NT2/D1 (cell line): ENCODE measurements at places on chromosomes 7 and 10.
A peak's percentile ranks its signal among the peaks of the same experiment; 100 is the strongest.

GRCh38 chr7:13989126-13989948 is at the start of gene ETV1:
Gene ETV1, minus strand, starts transcription at chr7:13989666. Its CDS starts 614 bp downstream, at chr7:13989052.
- DNase-seq = peak; percentile 95

DNA sequence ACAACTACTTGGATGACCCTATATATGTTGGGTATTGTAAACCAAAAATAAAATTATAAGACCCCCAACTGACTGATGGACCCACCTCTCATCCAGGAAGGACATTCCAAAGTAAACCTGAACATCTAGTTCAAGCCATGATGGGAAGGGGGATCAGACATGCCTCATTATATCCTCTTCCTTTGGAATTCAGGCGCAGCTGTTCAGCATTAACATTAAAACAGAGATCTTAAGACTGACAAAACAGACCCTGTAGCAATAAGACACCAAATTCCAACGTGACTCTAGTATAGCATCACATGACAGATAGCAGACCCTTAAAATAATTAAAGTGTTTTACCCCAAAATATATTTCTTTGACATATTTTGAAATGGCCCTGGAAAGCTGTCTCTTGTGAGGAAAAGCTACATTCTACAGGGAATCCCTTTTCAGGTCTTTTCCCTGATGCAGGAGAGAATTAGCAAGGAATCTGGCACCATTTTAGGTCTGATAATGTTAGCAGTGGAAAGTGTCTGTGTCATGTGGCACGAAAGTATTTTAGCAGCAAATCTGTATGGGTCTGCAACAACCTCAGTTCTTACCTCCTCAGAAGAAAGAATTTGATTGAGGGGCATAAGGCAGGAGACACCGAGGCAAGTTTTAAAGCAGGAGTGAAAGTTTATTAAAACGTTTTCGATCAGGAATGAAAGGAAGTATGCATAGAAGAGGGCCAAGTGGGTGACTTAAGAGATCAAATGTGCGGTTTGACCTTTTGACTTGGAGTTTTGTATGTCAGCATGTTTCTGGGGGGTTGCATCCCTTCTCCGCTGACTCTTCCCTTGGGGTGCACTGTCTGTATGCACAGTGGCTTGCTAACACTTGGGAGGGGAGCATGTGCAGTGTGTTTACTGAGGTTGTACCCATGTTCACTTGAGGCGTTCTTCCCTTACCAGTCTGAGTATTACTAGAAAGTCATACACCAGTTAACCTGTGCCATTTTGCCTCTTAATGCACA is 236.6 kb upstream of the PPP1R3A start:
- no peak for DNase-seq

DNA sequence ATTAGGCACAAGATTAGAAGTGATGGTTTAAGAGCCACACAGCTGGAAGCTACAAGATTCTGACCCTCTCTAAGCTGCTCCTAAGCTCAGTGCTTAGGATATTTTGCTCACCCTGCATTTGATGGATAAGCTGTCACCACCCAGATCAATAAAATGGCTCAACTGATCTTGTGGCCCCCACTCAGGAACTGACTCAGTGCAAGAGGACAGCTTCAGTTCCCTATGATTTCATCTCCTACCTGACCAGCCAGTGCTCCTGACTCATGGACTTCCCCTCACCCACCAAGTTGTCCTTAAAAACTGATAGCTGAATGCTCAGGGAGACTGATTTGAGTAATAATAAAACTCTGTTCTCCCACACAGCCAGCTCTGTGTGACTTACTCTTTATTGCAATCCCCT is 833.8 kb downstream of the GRID1 start:
- DNase-seq = no peak

DNA sequence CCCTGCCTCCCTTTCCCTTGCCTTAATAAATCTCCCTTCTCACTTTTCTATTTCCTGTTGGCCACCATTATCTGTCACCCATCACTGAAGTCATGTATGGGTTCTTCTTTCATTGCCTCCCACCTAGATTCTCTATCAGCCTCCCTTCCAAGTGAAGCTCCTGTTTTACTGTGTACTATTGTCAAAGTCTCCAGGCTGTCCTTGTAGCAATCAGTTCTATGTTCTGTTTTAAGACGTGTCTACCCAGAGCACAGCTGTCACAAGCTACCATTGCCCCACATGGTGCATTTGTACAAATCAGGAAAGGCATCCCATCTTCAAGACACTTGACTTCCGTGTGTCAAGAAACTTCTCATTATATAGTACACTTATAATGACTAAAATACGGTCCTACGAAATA is 39.7 kb upstream of the ABCB5 start:
- no peak for DNase-seq

GRCh38 chr7:36565792-36566356 is 158.4 kb downstream of the AOAH start:
- DNase-seq = no peak

GRCh38 chr7:44615149-44615611 is 8.8 kb downstream of the OGDH start:
- DNase-seq = no peak

DNA sequence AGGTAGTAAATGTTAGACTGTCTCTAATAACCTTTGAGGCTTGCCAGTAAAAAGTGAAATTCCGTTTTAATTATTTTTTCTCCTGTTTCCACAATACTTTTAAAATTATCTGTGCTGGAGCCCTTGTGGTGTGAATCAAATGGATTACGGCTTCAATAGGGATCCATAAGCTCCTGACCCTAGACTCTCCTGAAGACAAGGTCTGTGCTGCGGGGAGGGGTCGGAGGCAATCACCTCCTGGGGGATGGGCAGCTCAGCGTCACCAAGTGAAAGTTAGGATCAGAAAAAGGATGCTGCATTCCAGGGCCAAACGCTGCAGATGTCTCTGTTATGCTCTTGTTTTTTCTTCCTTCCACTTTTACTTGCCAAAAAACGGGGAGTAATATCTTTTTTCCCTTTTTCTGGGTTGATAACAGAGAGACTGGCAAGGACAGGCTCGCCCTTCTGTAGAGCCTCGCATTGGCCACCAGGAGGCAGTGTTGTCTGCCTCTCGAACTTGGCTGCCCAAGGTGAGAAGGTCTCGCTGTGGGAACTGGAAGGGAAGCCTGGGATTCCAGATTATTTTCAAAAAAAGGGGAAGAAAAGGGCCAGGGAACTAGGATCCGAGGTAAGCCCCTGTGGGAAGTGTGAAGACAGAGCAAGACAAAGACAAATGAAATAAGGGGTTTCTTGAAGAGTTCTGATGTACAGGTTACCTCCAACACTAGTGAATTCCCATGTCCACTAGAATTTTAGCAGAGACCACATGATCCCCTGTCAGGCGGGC is 621.9 kb downstream of the ACTR3B start:
- DNase-seq = peak; percentile 51

- no peak for DNase-seq
These were observed 139.1 kb downstream of the ATE1 start for GRCh38 chr10:121788717-121789116.

GRCh38 chr7:100367251-100367620 is 6.1 kb upstream of the PILRA start:
- DNase-seq = no peak

DNA sequence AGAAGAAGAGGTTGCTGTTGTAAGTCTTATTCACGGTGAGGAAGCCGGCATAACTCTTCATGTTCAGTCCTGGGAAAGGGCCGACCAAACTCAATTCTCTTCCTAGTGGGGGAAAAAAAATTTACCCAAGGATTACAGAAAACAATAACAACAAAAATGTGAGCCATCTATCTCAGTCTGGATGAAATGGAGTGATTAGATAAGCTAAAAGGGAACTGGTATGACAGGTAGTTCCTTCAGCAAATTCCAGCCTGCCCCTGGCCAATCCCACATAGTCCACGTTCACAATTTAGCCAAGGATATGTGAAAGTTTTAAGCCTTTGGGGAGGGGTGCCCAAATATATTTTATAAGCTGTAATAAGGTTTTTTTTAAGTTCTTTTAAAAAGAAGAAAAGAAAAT is 33.6 kb downstream of the CPVL start:
- DNase-seq = no peak

- no peak for DNase-seq
These were observed 10.8 kb upstream of the IFRD1 start for GRCh38 chr7:112439476-112439875.

- no peak for DNase-seq
These were observed 5.5 kb upstream of the MGAM start for GRCh38 chr7:141990011-141990725.

GRCh38 chr7:2705371-2706096 is 17.5 kb downstream of the AMZ1 start:
- no peak for DNase-seq

GRCh38 chr7:99860281-99861127 is 16.3 kb downstream of the OR2AE1 start:
- DNase-seq = no peak

GRCh38 chr10:34609287-34609940 is 205.7 kb downstream of the PARD3 start:
- no peak for DNase-seq

GRCh38 chr7:77982926-77983550 is 184.5 kb downstream of the PHTF2 start:
- no peak for DNase-seq

- no peak for DNase-seq
These were observed 620.2 kb downstream of the ANKRD7 start for GRCh38 chr7:118844748-118845147.

GRCh38 chr7:20439416-20440185 is 108.9 kb downstream of the ITGB8 start:
- DNase-seq = no peak

DNA sequence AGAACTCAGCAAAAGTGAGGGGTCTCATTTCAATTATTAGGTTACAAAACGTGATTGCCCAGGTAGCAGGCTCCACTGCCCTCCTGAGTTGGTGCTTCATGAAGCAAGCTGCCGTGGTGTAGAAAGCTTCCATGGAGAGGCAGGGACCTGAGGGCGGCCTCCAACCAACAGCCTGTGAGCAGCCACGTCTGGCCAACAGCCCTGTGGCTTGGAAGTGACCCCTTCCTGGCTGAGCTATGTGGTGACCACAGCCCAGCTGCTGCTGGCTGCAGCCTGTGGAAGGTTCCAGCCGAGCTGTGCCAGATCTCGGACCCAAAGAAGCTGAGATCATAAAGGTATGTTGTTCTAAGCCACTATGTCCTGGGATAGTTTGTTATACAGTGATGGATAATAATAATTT is 122.5 kb upstream of the KLF6 start:
- DNase-seq = no peak

DNA sequence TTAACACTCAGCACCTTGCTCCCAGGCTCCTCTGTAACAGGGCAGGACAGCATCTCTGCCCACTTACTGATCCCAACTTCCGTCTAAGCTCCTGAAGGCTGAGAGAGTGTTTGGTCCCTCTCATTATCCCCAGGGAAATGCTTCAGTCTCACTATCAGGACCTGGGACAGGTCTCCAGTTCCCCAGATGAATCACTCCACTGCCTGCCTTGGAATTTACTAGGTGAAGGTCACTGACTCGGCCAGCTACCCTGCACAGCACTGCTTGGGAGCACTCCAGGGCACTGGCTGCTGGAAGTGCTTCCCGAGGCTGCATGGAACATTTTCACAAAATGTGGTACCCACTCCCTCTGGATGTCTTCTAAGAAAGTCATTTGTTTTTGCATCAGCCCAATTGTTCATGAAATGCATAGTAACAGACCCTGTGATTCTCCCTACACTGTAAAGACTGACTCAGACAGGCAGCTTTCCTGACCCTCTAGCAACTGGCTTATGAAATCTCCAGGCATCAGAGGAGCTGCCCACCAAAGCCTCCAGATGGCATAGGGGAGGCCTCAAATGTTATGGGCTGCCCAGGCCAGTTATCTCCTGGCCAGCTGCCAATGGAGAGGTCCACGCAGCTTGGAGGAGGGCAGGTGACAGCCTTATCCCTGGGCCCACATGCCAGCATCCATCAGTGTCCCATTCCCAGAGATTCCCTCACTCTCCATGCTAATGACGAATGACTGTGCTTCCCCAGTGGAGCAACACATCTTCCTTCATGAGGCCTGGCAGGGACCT is 89.1 kb downstream of the GFRA1 start:
- no peak for DNase-seq

DNA sequence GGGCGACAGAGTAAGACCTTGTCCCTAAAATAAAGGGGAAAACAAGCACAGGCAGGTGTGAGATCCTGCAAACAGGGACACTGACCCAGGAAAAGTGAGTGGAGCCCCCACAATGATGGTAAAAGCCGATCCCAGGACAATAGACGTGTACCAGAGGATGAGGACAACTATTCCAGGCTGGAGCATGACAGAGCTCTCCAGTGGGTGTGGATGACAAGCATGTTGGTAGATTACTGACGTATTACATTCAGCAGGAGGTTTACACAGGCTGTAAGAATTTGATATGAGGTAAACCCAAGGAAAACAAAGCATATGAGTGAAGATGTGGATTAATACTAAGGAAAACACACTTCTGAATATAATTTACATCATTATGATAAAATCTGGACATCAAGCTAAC is 27.8 kb upstream of the SMURF1 start:
- DNase-seq = no peak

DNA sequence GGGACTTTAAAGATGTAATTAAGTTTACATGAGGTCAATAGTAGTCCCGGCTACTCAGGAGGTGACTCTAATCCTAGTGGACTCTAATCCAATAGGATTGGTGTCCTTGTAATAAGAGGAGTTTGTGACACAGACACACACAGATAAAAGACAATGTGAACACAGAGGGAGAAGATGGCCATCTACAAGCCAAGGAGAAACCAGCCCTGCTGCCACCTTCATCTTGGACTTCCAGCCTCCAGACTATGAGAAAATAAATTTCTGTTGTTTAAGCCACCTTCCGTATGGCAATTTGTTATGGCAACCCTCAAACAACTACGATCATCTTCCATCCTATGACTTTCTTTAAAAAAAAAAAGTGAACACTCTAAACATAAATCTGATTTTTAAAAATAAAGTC is 116.3 kb downstream of the ALOX5 start:
- no peak for DNase-seq

DNA sequence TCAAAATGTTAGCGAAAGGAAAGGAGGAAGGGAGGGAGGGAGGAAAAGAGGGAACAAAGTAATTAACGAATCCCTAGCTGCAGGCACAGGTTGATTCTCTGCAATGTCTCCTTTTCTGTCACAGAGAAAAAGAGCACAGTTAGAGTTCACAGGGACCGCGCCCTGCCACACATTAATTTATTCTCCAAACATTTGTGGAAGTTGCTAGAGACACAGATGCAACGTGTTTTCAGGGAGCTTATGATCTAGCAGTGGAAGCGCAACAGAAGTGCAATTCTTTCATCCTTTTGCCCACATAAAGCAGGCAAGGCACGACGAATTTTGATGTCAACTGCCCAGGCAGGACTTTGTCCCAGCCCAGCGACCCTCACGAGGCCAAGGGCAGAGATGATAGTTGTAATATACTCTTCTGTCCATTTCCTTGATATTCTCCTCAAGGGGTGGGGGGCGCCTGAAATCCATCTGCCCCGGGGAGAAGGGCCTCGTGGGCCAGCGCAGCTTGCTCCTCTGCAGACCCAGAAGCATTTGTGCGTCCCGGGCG is 101.7 kb upstream of the ZNF438 start:
- no peak for DNase-seq

- DNase-seq = no peak
These were observed 42.3 kb downstream of the RGS10 start for GRCh38 chr10:119500123-119500795.

- DNase-seq = peak; percentile 57
These were observed 3.5 kb upstream of the GNGT1 start for GRCh38 chr7:93902777-93903423.
